Hypothalamus (tissue), 51 donors: ENCODE measurements at places on chromosomes 1 and 21.

DNA sequence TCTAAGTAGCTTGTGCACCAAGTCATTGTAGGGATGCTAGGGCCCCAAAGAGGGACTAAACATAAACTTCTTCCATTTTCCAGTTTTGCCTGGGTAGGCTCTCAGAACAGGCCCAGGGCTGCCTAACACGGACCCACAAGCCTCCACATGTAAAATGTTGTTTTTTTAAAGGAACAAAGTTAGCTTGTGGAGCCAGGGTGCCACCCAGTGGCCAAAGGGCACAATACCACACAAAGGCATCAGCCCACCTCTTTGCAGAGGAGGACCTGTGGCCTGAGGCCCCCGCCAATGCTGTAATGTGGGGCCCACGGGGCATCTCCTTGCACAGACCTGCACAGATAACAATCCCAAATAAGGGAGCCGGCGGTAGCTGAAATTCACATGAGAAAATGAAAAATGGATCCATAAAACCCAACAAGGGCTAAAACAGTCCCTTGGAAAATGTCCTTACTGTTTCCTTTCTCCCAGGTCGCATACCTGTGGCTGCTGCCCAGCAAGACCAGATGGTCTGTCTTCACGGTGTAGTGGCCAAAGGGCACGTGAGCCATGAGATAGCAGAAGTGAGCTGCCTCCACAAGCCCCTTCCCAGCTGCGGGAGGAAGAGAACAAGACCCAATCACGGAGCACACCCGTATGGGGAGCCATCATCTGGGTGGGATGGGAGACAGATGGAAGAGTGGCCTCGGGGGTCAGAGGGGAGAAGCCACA lies 23.8 kb downstream of the SEC16B start:
- no peak for DNase-seq

DNA sequence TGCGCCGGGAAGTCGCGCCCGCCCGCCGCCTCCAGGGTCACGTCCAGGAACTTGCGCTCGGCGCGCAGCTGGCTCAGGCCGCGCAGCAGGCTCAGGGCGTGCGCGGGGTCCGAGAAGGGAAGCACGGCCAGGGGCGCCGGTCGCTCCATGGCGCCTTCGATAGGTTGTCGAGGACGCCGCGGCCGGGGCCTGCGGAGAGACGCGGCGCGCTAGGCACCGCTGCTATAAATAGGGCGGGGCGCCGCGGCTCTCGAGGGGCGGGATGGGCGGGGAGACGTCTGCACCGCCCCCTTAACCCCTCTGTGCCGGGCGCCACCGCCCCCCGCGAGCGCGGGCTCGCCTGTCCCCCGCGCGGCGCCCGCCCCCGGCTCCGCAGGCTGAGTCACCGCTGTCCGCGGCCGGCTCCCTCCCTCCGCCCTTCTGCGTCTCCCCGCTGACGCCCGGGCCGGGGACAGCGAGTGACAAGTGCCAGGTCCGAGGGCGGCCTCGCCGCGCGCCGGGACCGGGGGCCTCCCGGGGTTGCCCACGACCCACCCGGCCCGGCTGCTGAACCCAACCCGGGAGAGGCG lies at the start of gene KLHL21:
Gene KLHL21, minus strand, starts transcription at position 201 of the 569 bp plus-strand sequence. Its CDS starts 52 bp downstream, at position 149.
- peak; percentile 76 for DNase-seq

DNA sequence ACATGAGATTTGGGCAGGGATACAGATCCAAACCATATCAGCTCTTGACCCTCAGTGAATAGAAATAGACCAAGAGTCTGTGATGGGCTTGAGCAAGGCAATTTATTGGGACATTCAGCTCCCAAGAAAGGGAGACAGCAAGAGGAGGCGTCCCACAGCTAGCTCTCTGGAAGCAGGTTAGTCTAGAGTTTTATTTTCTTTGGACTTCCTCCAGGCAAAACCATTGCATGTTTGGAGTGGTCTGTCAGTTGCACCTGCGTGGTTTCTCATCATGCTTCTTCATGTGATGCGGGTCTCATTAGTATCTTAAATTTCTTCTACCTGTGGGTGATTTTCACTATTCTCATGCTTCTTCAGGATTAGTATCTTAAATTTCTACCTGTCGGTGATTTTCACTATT lies 1530.6 kb downstream of the PLA2G4A start:
- DNase-seq = no peak

DNA sequence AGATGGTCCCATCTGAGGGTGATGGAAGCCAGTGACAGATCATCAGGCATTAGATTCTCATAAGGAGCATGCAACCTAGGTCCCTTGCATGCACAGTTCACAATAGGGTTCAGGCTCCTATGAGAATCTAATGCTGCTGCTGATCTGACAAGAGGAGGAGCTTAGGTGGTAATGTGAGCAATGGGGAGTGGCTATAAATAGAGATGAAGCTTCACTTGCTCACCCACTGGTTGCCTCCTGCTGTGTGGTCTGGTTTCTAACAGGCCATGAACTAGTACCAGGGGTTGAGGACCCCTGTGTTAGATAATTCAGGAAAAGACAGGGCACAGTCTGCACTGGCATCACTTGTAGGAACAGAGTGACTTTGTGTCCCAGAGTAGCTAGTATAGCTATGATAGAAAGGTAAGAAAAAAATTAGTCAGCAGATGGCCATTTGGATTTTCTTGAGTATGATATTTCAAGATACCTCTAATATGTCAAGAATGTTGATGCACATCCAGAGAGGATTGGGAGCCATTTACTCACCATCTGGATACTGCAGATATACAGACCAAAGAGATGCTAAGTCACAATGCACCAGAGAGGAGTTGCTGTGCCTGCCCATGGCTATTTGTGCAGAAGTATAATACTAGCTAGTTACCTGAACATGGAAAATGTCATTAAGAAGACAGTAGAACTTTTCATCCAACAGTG lies 53.6 kb downstream of the ADCY10 start:
- DNase-seq = no peak

DNA sequence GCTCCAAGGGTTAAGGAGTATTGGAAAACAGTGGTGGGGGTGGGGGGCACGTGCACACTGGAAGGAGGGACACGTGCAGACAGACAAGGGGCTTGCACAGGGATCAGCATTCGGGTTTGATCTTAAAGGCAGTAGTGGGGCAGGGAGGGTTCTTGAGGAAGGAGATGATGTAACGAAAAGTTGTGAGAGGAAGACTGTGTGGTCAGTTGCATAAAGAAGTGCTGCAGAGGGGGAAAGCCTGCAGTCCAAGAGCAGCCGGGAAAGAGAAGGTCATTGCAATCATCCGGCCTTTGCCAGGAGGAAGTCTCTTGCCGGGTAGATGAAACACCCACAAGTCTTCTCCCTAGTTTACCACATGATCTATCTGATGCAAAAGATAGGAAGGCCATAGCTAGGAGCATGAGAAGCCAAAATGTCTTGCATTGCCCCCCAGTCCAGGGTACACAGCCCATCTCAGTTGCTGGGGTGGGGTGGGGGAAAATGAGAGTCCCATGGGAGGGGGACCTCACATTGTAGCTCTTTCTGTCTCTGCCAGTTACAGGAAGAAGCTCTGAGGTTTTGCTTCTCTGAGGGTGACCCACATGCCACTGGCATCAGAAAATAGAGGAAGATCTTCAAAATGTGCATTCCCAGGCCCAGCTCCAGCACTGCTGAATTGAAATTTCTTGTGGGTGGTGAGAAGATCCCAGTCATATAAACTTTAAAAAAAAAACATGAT lies 202.5 kb upstream of the RAB4A start:
- no peak for DNase-seq

DNA sequence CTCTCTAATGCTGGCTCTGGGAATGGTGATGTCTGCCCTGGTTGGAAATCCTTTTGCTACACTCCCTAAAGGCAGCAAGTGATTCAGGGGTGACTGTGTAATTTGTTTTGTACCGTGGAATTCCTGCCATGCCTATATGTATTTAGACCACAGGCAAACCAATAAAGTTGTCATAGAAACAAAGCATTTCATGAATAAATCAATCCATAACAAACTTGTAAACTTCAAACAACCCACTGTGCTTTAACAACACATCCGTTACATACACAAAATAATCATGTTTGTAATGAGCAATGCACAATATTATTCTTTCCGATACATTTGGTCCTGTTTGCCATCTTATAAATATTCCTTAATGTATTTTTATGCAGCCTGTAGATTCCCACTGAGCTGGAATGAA lies 330.3 kb upstream of the SNX7 start:
- no peak for DNase-seq

DNA sequence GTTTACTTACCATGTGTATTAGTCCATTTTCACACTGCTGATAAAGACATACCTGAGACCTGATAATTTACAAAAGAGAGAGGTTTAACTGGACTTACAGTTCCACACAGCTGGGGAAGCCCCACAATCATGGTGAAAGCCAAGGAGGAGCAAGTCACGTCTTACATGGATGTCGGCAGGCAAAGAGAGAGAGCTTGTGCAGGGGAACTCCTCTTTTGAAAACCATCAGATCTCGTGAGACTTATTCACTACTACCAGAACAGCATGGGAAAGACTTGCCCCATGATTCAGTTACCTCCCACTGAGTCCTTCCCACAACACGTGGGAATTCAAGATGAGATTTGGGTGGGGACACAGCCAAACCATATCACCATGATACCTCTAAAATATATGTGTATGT lies 39.3 kb upstream of the ERRFI1 start:
- no peak for DNase-seq

GRCh38 chr21:36913247-36914169 lies 53.0 kb downstream of the HLCS start:
- DNase-seq = no peak

- no peak for DNase-seq
These were observed 18.6 kb upstream of the NUP133 start for GRCh38 chr1:229526695-229527094.

GRCh38 chr1:199223936-199224335 lies 585.1 kb downstream of the PTPRC start:
- no peak for DNase-seq

DNA sequence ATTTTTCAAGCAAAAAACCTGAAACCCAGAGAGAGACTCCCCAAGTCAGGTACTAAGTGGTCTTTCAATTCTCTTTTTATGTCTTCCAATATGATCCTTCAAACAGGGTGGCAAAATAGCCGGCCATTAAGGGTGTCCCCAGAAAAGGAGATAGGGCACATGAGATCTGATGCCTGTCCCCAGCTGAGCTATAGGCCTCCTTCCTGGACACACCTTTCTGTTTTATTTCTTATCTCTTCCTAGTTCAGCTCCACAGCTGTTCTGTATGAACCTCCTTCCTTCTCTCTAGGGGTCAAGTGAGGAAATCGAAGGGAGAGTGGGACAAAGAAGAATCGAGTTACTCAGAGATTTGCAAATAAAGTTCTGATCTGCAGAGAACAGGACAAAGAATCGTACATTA lies 112.4 kb upstream of the ATP1A1 start:
- no peak for DNase-seq

DNA sequence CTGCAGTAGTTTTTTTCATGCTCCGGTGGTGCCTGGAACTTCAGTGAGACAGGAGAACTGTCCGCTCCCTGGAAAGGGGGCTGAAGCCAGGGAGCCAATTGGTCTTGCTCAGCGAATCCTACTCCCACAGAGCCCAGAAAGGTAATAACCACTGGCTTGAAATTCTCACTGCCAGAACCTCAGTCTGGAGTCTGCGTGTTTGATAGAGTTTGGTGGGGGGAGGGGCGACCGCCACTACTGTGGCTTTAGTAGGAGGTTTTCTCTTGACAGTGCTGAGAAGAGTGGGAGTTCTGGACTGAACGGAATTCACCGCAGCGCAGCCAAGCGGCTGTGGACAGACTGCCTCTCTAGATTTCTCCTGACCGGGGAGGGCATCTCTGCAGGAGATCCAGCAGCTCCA lies 8.0 kb upstream of the OR2M3 start:
- DNase-seq = no peak

DNA sequence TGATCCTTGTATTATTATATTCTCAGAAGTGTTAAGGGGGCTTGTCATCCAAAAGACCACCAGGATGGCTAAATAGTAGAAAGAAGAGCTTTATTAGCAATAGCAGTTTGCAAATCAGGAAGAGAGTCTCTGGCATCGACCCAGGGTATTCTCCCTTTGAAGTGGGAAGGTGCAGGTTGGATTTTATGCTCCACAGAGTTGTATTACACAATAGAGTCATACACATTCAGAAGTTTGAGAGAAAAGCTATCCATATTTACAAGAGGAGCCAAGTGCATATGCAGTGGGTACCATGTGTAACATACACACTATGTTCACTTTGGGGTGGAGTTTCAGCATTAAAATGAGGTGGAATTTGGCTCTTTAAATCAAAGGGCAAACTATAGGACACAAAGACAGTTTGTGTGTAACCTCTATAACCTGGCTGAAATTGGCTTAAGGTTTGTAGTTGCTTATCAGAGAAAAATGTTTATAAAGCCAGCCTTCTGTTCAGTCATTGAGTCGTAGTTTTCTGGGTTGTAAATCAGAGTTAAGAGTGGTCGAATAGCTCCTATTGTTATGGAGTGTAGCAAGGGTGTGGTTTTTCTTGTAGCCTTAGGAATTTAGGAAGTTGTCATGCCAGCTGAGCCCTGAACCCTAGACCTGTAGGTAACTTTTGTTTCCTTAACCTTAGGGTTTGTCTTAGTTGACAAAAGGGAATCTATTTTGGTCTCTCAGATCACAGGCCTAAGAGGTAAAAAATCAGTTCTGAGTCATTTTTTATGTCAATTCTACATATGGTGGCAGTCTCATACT lies 125.3 kb downstream of the DNM3 start:
- DNase-seq = no peak

DNA sequence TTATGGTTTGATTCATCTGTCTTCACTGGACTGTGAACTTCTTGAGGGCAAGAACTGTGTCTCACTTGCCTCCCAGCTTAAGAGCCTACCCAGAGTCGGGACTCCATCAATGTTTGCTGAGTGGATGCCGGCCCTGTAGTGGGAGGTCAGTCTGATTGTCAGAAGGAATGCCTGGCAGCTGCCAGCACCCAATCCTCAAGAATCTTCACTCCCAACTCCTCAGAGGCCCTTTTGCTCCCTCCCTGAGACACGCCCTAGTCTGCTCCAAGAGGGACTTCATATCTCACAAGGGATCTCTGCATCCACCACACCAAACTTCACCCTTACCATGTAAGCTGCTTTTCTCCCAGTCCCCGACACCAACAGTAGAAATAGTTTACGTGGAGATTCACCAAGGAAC lies 15.2 kb upstream of the KDM4A start:
- no peak for DNase-seq

GRCh38 chr1:119420638-119421037 lies 5.7 kb downstream of the HSD3B2 start:
- DNase-seq = no peak

DNA sequence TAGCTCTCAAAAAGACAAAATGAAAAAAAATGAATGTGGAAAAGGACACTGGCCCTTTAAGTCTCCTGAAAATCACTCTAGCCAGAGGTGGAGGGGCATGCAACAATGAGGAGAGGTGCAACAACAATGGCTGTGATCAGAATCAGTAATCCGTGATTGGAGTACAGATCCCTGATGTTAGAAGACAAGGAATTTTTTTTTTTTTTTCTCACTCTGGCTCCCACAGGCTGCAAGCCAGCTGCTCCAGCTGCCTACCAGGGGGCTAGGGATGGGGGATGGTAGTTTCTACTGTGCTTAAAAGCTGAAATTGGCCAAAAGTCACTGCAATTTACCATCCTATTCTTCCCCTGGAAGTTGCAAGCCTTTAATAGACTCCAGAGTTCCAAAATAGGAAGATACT lies 54.5 kb downstream of the STYXL2 start:
- no peak for DNase-seq

DNA sequence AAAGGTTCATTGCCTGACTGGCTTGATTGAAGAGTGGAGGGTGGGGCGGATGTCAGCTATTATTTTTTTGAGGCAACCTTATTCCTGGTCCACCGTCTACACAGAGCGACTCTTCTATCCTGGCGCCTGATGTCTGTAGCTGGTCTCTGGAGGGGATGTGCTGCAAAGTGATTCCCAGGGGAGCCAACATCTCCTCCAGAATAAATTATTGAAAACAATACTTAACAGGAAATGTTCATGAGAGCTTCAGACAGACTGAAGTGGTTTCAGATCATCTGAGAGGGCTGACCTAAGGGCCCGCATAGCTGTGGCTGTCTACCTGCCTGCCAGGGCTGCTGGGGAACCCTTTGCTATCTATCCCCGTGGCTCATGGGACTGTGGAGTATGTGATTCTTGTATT lies 66.7 kb downstream of the TEX35 start:
- DNase-seq = no peak
